ENCODE measurements at places on chromosomes 7 and 10.

DNA sequence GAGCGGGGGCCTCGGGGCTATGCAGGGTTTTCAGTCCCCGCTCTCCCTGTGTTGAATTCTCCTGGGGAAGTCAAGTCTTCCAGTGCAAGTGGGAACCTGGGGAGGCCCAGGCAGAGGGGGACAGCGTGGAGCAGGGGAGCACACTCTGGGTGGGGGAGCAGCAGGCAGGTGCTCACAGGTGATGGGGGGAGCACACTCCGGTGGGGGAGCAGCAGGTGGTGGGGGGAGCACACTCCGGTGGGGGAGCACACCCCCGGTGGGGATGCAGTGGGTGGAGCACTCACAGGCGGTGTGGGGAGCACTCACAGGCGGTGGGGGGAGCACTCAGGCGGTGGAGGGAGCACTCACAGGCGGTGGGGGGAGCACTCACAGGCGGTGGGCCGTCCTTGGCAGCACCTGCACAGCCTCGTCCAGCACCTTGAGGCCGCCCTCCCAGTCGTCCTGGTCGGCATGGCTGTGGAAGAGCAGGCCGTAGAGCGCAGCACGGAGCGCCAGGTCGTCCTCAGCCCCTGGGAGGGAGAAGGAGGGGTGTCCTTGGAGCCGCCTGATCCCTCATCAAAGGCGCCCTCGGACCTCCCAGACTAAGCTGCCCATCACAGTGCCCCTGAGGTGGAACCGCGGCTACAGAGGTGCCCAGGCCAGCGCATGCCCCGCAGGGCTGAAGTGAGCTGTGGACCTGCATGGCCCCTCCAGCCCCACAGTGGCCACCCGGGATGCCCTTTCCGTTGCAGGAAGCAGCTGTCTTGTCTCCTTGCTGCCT lies 56.7 kb downstream of the CFAP46 start:
- DNase-seq = no peak

- no peak for DNase-seq
These were observed 7.2 kb upstream of the CHCHD1 start for GRCh38 chr10:73774637-73775036.

GRCh38 chr7:27066148-27066547 lies 29.7 kb downstream of the HOXA1 start:
- DNase-seq = peak; percentile 75

GRCh38 chr10:129564923-129565322 lies 97.9 kb downstream of the MGMT start:
- no peak for DNase-seq

GRCh38 chr10:125721035-125721434 lies 1.5 kb downstream of the EDRF1 start:
- DNase-seq = no peak

GRCh38 chr7:23767514-23767913 lies 57.5 kb downstream of the STK31 start:
- DNase-seq = no peak

GRCh38 chr10:81957976-81958375 lies 83.0 kb downstream of the NRG3 start:
- DNase-seq = no peak

GRCh38 chr10:14664345-14664744 lies 110.4 kb downstream of the FAM107B start:
- DNase-seq = no peak

- no peak for DNase-seq
These were observed 60.9 kb upstream of the KAT6B start for GRCh38 chr10:74765465-74765975.

DNA sequence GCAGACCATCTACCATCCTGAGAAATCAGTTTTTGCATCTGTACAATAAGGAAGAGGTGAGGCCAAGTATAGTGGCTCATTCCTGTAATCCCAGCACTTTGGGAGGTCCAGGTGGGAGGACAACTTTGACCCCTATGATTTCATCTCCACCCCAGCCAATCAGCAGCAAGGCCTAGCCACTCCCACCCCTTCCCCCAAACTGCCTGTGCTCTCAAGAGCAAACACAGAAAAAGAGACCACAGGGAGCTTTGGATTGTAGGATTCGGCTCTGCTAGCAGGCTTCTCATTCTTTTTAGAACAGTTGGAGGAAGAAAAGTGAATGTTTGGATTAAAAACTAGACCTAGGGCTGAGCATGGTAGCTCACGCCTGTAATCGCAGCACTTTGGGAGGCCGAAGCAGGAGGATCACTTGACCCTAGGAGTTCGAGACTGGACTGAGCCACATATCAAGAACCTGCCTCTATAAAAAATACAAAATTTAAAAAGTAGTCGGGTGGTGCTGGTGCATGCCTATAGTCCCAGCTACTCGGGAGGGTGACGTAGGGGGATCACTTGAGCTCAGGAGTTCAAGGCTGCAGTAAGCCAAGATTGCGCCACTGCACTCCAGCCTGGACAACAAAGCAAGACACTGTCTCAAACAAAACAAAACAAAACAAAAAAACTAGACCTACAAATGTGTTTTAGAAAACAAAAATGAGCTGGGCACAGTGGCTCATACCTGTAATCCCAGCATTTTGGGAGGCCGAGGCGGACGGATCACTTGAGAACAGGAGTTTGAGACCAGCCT lies 25.1 kb upstream of the PROSER2 start:
- no peak for DNase-seq

DNA sequence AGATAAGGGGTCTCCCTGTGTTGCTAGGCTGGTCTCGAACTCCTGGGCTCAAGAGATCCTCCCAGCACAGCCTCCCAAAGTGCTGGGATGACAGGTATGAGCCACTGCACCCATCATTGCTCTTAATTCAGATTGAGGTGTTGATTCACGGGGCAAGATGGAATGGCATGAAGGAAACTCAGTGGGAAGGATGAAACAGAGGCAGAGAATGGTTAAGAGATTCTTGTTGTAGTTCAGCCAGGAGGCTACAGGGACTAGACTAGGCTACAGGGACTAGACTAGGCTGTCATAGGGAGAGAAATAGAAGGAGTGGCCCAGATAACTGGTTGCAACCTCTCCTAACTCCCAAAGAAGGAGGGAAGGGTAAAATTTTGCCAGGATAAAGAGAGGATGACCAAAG lies 48.0 kb downstream of the THNSL1 start:
- DNase-seq = no peak

- no peak for DNase-seq
These were observed 160.6 kb downstream of the KLF6 start for GRCh38 chr10:3624367-3624766.

- no peak for DNase-seq
These were observed 93.0 kb upstream of the IL6 start for GRCh38 chr7:22633954-22634474.

DNA sequence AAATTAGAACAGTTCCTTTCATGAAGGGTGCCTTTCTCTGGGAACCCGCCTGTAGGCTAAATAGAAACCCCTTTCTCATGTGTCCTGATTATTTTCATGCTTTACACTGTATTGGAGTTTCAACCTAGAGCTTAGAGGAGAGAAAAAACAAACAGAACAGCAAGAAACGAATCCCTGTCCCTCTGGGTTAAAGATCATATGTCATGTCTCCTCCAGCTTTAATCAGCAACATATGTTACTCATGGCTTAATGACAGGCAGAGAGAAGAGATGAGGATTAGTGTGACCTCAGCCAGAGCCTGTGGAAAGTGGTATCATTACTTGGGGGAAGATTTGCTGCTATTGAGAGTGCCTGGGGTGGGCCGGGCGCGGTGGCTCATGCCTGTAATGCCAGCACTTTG lies 32.1 kb downstream of the CRCP start:
- DNase-seq = peak; percentile 44

GRCh38 chr7:155824227-155824886 lies 12.1 kb upstream of the SHH start:
- DNase-seq = no peak

- peak; percentile 83 for DNase-seq
These were observed 249.1 kb upstream of the LYZL1 start for GRCh38 chr10:29039677-29040189.

- no peak for DNase-seq
These were observed 407.8 kb upstream of the FOXK1 start for GRCh38 chr7:4274286-4274685.

DNA sequence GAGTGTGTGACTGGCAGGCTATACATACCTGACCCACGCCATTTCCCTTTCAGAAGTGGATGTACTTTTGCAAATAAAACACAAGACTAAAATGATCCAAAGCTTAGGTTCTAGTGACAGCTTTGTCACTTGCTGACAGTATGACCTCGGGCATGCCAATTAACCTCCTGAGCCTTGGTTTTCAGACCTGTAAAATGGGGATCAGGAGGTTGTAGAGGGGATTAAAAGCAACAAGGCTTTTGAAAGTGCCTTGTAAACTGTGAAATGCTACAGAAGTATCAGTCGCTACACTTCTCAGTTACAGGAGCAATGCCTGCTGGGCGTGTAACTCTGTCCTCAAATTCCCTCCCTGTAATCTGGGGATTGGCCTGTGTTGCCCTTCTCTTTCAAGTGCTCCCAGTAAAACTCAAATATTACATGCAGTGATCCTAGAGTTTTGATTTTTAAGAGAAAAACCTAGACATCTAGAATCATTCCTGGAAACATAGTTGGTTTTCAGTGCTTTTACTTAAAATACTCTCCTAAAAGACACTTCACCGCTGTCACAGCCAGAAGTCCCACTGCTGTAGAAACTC lies 8.8 kb upstream of the GRB10 start:
- DNase-seq = no peak

- DNase-seq = no peak
These were observed 114.4 kb upstream of the ADARB2 start for GRCh38 chr10:1851762-1852161.

DNA sequence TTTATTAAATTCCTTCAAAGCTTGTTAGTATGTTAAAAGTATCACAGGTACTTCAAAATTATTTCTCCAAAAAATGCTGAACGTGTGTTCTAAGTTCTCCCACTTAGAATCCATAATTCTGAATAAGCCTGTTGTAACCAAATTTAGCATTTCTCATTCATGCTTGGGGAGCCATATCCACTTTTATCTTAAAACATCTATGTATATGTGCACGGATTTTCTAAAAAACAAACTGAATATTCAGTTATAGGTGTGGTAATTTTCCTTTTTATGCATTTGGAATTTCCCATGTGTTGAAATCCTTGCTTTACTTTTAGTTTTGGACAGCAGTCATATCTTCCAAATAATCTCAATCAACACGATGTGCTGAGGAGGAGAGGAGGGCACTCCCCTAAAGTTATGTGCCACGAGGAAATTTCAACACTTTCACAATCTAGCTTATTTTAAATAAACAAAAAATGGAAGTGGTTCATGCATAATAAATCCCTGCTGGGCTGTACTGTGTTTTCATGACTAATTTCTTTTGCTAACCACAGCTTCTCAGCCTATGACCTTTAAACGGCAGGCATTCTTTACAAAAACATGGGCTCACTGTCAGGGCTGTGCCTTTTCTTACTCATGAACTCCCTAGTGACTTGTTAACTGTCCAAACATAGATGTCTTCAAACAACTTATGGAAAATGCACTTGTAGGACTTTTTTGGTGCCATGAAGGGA lies 380.3 kb upstream of the SEMA3C start:
- DNase-seq = peak; percentile 93

- DNase-seq = no peak
These were observed 4.8 kb upstream of the POLR1F start for GRCh38 chr7:19713676-19714075.

GRCh38 chr10:5108658-5109416 lies 14.6 kb downstream of the AKR1C3 start:
- no peak for DNase-seq

DNA sequence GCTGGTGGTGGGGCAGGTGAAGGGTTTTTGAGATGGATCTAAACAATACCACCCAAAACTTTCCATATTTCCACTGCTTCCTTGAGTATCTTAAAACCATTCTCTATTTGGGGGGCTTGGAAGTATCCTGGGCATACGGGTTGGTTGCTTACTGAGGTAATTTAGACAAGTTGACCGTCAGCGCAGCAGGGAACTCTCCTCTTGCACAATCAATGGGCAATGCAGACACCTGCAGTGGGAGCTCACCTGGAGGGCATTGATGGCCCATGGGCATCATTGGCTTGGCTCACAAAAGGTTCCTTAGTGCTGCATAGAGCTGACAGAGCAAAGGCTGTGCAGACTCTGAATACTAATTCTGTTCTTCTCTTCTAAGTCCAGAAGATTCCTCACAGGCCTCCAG lies 101.5 kb downstream of the EPDR1 start:
- DNase-seq = no peak

GRCh38 chr7:155986497-155987160 lies 174.4 kb upstream of the SHH start:
- no peak for DNase-seq

GRCh38 chr10:52578871-52579405 lies 193.6 kb downstream of the MBL2 start:
- DNase-seq = no peak

GRCh38 chr10:90274721-90275468 lies 573.5 kb downstream of the KIF20B start:
- DNase-seq = no peak

- DNase-seq = no peak
These were observed 2.9 kb downstream of the PLXNA4 start for GRCh38 chr7:132573251-132573955.

DNA sequence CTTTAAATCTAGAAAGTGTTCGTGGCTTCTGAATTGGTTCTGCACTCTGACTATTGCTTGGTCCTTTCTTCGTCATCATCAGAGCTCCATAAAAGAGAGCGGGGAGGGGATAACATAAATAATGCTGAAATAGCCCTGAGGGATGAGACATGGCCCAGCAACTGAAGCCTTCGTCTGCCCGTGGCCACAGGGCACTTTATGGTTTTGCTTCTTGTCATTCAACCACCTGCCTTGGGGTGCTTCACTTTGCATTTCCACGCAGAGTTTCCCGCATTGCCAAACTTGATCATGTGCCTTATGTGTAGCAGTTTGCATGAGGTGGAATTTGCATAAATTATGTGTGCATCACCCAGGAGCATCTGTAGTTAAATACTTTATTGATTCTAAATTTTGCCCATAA lies 15.9 kb downstream of the GSTO2 start:
- no peak for DNase-seq

GRCh38 chr10:95539560-95540284 lies 21.4 kb downstream of the SORBS1 start:
- DNase-seq = no peak

- DNase-seq = no peak
These were observed 112.9 kb downstream of the LHPP start for GRCh38 chr10:124574456-124575070.

DNA sequence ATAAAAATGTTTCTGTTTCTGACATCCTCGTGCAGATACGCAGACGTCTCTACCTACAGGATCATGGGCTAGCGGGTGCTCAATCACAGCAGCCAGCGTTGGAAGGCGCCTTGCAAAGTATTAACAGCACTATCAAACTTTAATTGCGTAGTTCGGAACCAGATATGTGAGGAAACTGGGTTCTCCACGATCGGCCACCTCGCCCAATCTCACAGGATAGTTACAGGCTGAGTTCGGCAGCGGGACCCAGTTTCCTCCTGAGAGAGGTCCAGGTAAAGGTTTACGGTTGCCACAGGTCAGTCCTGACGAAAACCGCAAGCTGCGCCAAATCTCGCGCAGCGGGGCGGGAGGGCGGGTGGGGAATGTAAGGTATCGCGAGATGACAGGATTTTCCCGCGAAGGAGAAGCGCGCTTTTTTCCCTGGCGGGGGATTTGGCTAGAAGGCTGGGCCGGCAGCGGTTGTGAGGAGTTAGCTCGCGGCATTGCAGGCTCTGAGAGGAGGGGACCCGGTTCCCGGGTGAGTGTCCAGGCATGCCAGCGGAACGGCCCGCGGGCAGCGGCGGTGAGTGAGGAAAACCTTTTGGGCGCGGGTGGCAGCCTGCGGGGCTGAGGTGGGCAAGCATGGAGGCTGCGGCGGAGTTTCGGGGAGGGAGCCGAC lies at the start of gene HELLS:
Gene HELLS (plus strand): TSS at position 398 of the 658 bp plus-strand sequence. CDS start 134 bp downstream, at position 532.
- peak; percentile 77 for DNase-seq

- DNase-seq = no peak
These were observed 17.9 kb upstream of the LRRC18 start for GRCh38 chr10:48957361-48958151.

Data from GM04504 (cell line).